Peyer's patch (tissue), 4 donors: ENCODE measurements at places on chromosomes 5 and 9. TPM values are rescaled to one million over a fixed set of nuclear protein-coding genes. Genes with fewer than 3 reads are reported as not detected.

DNA sequence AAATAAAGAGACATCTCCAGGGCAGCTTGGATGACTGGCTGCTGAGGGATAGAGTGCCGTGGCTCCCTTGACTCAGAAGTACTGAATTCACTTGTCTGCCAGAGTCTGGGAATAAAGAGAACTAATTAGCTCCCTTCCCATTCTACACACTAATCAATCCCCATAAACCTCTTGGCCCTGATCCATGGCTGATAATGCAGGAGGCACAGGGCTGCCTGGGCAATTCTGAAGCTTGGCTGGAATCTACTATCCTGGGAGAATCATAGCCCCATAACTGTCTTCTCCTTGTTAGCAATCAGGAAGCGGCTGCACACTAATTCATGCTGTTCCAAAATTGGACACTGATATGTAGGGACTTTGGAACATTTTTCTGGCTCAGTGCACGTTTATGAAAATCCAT lies 197.7 kb downstream of the PTTG1 start:
- no peak overlapping the region for H3K4me3 ChIP-seq
- no peaks in the 10 kb centered on the region for H3K4me1 ChIP-seq
- DNase-seq: no peak
- H3K36me3 ChIP-seq: no peaks in the 10 kb centered on the region
- H3K27ac ChIP-seq: no peak overlapping the region

DNA sequence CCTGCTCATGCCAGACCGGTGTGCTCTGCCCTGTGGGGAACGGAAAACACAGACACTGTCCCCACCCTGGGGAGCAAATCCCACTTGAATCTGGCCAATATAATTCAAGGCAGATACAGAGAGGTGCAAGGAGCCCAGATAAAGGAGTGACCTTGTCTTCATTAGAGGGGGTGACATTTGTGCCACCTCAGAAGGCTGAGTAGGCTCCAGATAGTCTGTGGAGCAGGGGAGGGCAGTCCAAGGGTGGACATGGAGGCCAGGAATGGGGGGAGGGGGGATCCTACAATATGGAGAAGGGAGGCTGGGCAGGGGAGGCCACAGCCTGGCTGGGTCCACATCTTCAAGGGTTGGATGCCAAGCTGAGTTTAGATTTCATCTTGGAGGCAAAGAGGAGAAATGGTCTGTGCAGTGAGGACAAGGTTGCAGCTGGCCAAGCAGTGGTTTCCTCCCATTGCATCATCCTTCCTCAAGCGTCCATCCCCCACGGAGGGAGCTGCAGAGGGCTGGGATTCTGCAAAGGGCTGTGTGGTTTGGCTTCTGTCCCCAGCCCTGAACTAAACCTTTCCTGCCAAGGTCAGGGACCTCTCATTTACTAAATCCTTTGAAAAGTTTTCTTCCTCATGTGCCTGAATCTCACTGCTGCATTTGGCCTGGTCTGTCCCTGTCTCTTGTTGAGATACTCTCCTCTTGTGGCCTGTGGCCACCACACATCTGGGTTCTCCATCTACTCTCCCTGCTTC lies 60.1 kb downstream of the GALNT12 start:
- no peaks in the 10 kb centered on the region for H3K4me1 ChIP-seq
- H3K27ac ChIP-seq: peak overlapping the region; percentile 45
- no peak for DNase-seq
- no peak overlapping the region for H3K4me3 ChIP-seq
- no peaks in the 10 kb centered on the region for H3K27me3 ChIP-seq
- no peaks in the 10 kb centered on the region for H3K36me3 ChIP-seq

DNA sequence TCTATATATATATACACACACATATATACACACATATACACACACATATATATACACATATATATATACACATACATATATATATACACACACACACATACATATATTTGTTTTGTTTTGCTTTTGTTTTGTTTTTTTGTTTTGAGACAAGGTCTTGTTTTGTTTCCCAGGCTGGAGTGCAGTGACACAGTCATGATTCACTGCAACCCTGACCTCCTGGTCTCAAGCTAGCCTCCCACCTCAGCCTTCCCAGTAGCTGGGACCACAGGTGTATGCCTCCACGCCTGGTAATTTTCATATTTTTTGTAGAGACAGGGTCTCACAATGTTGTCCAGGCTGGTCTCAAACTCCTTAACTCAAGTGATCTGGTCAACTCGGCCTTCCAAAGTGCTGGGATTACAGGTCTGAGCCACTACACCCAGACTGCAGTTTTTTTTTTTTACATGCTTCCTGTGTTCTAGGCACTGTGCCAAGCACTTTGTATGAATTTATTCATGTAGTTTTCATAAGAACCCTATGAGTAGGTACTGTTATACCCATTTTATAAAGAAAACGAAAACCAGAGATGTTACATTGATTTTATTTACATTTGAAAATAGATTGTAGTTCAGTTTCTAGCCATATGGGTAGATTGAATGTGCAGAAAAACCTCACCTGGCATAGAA lies 120.7 kb downstream of the PBX3 start:
- H3K36me3 ChIP-seq: no peaks in the 10 kb centered on the region
- H3K27me3 ChIP-seq: no peaks in the 10 kb centered on the region
- no peak overlapping the region for H3K27ac ChIP-seq
- no peak overlapping the region for H3K4me3 ChIP-seq

Gene BDP1
- total RNA-seq: 25.7 TPM

DNA sequence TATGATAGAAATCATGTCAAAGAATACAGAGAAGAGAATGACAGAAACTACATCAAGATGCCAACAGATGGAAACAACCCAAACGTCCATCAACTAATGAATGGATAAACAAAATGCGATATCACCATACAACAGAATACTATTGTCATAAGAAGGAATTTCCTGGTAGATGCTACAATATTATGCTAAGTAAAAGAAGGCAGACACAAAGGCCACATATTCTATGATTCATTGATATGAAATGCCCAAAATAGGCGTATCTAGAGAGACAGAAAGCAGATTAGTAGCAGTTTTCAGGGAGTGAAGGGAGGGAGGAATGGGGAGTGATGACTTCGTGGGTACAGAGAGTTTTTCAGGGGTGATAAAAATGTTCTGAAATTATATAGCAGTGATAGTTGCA lies 58.3 kb upstream of the AKNA start:
- no peak overlapping the region for H3K27ac ChIP-seq
- H3K27me3 ChIP-seq: no peaks in the 10 kb centered on the region
- DNase-seq: no peak
- H3K4me3 ChIP-seq: no peak overlapping the region
- H3K36me3 ChIP-seq: no peaks in the 10 kb centered on the region

Gene SPATA31E1
- not detected for total RNA-seq

Gene FOXI1
- not detected for total RNA-seq

- no peaks in the 10 kb centered on the region for H3K36me3 ChIP-seq
- no peaks in the 10 kb centered on the region for H3K27me3 ChIP-seq
- no peak overlapping the region for H3K27ac ChIP-seq
- DNase-seq: no peak
These were observed 20.1 kb downstream of the STK10 start for GRCh38 chr5:172167895-172168294.

Gene LCN12
- total RNA-seq: 7.9 TPM

GRCh38 chr5:81525690-81526089 lies 131.8 kb upstream of the ACOT12 start:
- no peak overlapping the region for H3K4me3 ChIP-seq
- DNase-seq: no peak
- H3K36me3 ChIP-seq: no peaks in the 10 kb centered on the region
- no peaks in the 10 kb centered on the region for H3K27me3 ChIP-seq
- H3K4me1 ChIP-seq: no peaks in the 10 kb centered on the region

DNA sequence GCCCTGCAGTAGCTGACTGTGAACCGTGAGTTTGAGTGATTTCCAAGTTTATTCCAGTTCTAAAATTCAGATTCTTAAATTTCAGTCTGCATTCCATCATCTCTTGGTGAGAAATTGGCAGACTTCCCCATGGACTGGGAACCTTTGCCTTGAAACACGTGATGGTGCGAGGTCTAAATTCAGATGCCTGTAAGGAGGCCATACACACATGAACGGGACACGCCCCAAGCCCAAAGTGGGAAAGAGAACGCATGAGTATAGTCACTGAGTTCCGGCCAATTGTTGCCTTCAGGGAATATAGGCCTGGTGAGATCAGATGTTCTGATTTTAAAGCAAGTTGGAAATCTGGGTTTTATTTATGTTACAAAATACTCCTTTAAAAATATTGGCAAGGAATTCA lies 1084.4 kb upstream of the WWC1 start:
- no peak overlapping the region for H3K4me3 ChIP-seq
- H3K27ac ChIP-seq: no peak overlapping the region
- H3K36me3 ChIP-seq: no peaks in the 10 kb centered on the region
- no peaks in the 10 kb centered on the region for H3K4me1 ChIP-seq
- no peak for DNase-seq

Gene RASGRF2
- total RNA-seq: 6.7 TPM

DNA sequence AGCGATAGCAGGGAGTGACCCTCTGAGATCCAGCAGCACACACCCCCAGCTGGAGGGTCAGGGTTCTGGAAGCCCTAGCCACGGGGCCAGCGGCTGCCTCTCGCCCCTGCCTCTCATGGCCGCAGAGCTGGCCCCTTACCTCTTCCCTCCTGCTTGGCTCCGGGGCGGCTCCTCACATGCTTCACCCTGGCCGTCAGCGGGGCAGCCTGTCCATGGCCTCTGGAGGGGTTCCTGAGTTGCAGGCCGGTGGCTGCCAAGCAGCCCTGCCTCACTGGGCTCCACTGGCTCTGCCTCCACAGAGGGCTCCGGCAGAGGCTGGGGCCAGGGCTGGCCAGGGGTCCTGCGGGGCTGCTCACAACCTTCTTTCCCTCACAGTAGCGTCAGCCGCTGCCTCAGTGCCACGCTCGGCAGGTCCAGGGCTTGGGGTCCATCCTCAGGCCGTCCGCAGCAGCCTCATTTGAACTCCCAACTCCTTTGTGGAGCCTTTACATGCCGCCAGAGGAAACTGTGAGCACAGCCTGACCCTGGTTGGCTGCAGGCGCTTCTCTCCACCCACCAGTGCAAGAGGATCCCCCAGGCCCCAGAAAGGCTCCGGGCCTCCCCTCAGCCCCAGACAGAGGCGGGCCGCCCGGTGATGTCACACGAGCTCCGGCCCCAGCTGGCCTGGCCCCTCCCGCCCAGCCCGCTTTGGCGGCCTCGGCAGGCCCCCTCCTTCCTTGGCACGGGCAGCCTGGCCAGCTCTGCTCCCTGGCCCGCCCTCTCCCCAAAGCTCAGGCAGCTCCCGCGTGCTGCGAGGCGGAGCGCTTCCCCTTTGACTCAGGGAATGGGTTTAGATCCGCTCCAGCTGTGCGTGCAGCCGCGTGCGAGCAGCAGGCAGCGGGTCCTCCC lies at the start of gene ANGPTL2:
Gene ANGPTL2 (minus strand): TSS at position 460 of the 888 bp plus-strand sequence. CDS start 13,904 bp downstream, outside the sequence.
- peak within 1 kb of the TSS; percentile 59 for H3K27ac ChIP-seq
- peak within 1 kb of the TSS; percentile 32 for H3K4me3 ChIP-seq
- peak; percentile 69 for DNase-seq
- H3K4me1 ChIP-seq: peaks cover 14% of the 10 kb centered on the region
- no peaks in the 10 kb centered on the region for H3K27me3 ChIP-seq

- no peaks in the 10 kb centered on the region for H3K27me3 ChIP-seq
- no peak overlapping the region for H3K4me3 ChIP-seq
- H3K4me1 ChIP-seq: no peaks in the 10 kb centered on the region
- no peaks in the 10 kb centered on the region for H3K36me3 ChIP-seq
These were observed 109.3 kb downstream of the DAPK1 start for GRCh38 chr9:87606841-87607521.

GRCh38 chr5:178544166-178544834 lies 45.9 kb downstream of the COL23A1 start:
- no peaks in the 10 kb centered on the region for H3K27me3 ChIP-seq
- H3K27ac ChIP-seq: no peak overlapping the region
- no peaks in the 10 kb centered on the region for H3K4me1 ChIP-seq

DNA sequence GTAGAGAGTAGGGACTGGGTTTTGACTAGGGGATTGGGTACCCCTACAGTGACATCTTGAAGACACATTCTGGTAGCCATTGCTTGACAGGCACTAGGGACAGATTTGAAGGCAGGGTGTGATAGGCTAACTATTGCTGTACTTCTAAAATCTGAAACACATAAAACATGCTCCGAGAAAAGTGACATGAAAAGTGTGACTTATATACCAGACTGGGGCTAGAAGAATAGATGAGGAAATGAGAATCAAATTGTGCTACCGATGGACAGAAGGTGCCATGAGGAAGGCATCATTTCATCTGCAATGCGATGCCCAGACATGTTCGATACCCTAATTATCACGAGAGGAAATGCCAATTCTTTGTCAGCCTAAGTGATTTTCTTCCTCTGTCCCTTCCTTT lies 475.8 kb downstream of the SPOCK1 start:
- no peaks in the 10 kb centered on the region for H3K27me3 ChIP-seq
- H3K4me1 ChIP-seq: no peaks in the 10 kb centered on the region

- H3K4me1 ChIP-seq: no peaks in the 10 kb centered on the region
- no peaks in the 10 kb centered on the region for H3K27me3 ChIP-seq
- peaks cover 20% of the 10 kb centered on the region for H3K36me3 ChIP-seq
- no peak for DNase-seq
These were observed 150.3 kb downstream of the UNC13B start for GRCh38 chr9:35311891-35312639.

DNA sequence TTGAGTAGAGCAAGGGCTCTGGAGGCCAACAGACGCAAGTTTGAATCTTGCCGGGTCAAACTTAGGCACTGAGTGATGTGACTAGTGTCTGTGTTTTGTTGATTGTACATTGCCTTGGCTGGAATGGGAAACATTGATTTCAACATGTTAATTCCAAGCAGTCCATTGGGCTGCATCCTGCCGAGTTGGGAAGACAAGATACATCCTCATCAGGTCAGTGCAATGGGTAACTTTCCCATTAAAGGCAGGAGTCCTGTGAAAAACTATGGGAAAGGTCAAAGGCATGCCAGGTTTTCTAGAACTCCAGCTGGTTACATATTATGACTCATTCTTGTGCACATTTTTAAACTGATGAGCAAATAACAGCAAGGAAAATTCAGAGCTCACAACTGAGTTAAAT lies 126.5 kb upstream of the ABCA1 start:
- no peak overlapping the region for H3K4me3 ChIP-seq
- DNase-seq: no peak
- no peaks in the 10 kb centered on the region for H3K4me1 ChIP-seq
- H3K27me3 ChIP-seq: no peaks in the 10 kb centered on the region
- no peaks in the 10 kb centered on the region for H3K36me3 ChIP-seq

GRCh38 chr5:173781816-173782670 lies 106.1 kb upstream of the CPEB4 start:
- no peaks in the 10 kb centered on the region for H3K27me3 ChIP-seq
- DNase-seq: peak; percentile 52
- H3K27ac ChIP-seq: peak overlapping the region; percentile 69
- H3K4me1 ChIP-seq: peaks cover 16% of the 10 kb centered on the region
- no peaks in the 10 kb centered on the region for H3K36me3 ChIP-seq

Gene EPB41L4A
- total RNA-seq: 3.3 TPM

DNA sequence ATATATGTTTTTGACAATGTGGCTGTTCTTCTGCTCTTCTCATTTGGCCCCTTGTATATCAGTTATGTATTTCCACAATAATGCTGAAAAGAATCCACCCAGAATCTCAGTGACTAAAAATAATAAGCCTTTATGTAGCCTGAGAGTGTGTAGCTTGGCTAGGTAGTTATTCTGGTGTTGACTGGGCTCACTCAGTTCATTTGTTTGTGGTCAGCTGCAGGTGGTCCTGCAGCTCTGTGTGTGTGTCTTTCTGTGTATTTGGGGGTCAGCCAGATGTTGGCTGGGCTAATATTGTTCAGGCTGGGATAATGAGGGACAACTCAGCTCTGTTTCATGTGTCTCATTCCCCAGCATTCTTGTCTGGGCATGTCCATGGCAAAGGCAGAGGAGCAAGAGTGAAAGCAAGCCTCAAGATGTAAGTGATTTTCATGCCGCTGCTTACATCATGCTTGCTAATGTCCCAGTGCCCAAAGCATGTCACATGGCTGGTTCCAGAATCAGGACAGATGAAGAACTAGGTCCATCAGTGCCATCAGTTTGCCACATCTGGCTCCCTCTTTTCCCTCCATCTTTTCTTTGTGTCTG lies 162.8 kb downstream of the KCTD16 start:
- no peak for DNase-seq
- no peak overlapping the region for H3K27ac ChIP-seq
- H3K4me1 ChIP-seq: no peaks in the 10 kb centered on the region
- no peaks in the 10 kb centered on the region for H3K36me3 ChIP-seq

Gene SMIM33
- total RNA-seq: 0.76 TPM

Gene KIAA1958
- total RNA-seq: 17.2 TPM
